ENCODE measurements at places on chromosomes 1 and 21.
A peak's percentile ranks its signal among the peaks of the same experiment; 100 is the strongest.

- no peak for DNase-seq
Observed at GRCh38 chr1:15064217-15064929, 89.2 kb upstream of the TMEM51 start.

DNA sequence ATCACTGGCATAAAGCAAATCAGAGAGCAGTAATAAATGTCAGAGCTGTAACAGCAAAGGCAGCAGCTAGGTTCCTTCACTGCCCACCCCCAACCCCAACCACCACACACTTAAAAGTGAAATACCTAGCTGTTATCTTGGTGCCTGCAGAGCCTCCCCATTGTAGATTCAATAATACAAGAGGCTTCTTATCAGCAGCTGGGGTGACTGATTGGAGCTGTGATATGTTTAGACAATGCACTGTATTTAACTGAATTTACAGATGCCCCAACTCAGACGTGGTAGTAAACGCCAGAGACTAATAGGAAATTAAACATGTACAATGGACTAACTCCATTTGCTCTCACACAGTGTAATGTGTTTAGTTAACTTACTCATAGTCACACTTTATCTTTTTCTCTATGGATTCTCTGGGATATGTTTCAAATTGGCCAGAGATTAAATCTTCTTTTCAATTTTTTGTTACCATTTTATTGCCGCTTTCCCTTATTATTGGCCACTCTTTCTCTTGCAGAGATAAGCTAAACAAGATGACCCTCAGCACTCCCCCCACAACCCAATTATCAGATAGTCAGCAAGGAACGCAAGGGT lies 117.1 kb downstream of the ESRRG start:
- DNase-seq: no peak

DNA sequence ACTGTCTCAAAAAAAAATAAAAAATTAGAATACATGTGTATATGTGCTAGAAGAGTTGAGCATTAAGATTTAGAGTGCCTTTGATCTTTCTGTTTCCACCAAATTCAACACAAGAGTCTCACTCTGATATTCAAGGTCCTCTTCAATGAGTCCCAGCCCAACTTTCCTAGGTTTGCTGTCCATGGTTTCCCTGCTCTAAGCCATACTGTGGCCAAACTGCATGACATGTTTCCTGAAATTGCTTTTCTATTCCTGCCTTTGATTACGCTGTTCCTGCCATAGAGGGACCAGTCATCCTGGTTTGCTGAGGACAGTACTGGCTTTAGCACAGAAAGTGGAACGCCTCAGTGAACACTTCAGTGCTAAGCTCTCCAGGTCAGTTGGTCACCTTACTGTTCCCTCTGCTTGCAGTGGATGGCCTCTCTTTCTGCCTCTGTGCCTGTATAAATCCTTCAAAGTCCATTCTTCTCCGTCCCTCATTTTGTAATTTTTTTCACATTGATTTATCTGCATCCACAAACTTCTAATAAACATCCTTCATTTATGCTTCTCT lies 305.9 kb upstream of the PROX1 start:
- no peak for DNase-seq

DNA sequence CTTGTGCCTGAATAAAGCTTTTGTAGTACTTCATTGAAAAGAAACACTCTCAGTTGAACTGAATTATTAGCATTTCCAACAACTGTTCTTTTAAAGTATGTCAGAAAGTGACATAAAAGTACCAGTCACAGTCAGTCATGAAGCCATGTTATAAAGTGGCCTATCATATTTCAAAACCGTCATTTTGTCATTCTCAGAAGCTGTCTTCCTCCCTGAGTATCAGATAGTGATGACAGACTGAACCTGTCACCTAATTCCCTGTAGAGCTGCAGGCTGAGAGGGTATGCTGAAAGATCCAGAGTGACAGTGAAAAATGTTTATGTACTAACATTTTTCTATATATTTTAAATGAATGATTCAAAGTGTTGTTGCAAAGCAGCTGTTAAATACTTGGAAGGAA lies 1121.7 kb upstream of the PRMT6 start:
- DNase-seq: no peak

GRCh38 chr1:61053712-61054600 lies 28.4 kb upstream of the NFIA start:
- no peak for DNase-seq

- DNase-seq: no peak
Observed at GRCh38 chr1:229570891-229571516, 12.5 kb upstream of the ABCB10 start.

DNA sequence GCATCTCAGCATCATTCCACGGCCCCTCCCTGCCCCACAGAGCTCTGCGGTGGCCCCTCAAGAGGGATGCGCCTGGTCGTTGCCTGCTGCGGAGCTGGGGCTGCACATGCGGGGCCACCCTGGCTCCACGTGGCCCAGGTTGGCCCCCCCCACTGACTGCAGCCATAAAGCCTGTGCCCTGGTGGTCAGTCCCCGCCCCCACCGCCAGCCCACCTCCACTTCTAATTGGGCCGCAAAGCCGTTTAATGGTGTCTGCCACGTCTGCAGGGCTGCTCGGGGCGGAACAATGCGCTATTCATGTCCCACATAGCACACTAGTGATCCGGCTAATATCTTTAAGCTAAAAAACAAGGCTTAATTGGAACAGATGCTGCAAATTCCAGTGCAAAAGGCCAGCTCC lies 33.5 kb upstream of the ACTRT2 start:
- DNase-seq: no peak

GRCh38 chr1:45522324-45523104 lies 830 bp upstream of the PRDX1 start:
- DNase-seq: no peak

GRCh38 chr1:237115035-237115434 lies 73.1 kb downstream of the RYR2 start:
- DNase-seq: no peak

- no peak for DNase-seq
Observed at GRCh38 chr1:4856396-4856795, 202.0 kb downstream of the AJAP1 start.

- DNase-seq: no peak
Observed at GRCh38 chr1:153711026-153711425, 16.8 kb upstream of the INTS3 start.

DNA sequence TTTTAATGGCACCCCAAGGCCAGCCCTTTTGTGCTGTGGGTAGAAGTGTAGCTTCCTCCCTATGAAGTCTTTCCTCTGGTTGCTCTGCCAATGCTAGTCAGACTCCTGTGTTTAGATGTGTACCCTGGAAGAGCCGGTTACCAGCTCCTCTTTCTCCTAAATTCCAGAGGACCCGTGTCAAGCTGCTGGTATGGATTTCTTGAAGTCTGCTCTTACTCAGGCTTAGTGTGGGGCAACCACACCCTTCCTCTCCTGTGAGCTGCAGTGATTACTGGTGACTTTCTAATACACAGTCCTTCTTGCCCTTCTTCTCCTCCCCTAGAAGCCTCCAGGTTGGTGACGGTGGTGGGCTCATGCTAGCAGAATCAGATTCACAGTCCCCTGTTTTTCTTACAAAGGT lies 74.1 kb upstream of the AKT3 start:
- no peak for DNase-seq

- no peak for DNase-seq
Observed at GRCh38 chr21:15667010-15667409, 62.8 kb upstream of the USP25 start.

DNA sequence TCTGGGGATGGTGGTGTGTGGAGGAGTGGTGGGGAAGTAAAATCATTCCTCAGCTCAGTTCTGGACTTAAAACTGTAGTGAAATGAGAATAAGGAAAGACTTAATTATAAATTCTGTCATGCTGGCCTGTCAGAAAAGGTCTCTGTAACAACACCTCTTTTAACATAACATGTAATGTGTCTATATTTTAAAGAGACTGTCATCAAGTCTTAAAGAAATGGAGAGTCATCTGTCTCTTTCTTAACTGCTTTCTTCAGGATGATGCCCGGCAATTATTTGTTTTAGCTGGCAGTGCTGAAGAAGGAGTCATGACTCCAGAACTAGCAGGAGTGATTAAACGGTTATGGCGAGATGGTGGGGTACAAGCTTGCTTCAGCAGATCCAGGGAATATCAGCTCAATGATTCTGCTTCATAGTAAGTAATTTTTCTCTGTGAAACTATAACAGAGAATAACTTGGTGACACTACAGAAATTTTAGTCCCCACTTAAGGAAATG lies 30.6 kb downstream of the GNAI3 start:
- no peak for DNase-seq

- DNase-seq: peak; percentile 38
Observed at GRCh38 chr1:83583351-83584014, 415.4 kb downstream of the TTLL7 start.

- no peak for DNase-seq
Observed at GRCh38 chr21:42423197-42423675, 19.5 kb downstream of the UBASH3A start.

DNA sequence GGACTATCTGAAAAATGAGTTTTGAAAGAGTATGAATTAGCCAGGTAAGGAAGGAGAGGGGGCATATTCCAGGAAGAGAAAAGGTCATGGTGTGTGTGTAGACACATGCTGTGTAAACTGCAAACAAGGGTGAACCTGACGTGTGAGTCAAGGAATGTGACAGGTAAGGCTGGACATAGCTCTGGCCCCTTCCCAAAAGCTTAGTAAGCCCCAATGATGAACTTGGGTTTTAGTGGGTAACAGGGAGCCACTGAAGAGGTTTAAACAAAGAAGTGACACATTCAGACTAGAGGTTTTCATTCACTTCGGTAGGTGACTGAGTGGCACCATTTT lies 36.7 kb downstream of the EGLN1 start:
- no peak for DNase-seq

GRCh38 chr1:3331564-3331963 lies 122.9 kb upstream of the ARHGEF16 start:
- DNase-seq: no peak

GRCh38 chr1:93506126-93506525 lies 58.2 kb downstream of the FNBP1L start:
- DNase-seq: no peak

DNA sequence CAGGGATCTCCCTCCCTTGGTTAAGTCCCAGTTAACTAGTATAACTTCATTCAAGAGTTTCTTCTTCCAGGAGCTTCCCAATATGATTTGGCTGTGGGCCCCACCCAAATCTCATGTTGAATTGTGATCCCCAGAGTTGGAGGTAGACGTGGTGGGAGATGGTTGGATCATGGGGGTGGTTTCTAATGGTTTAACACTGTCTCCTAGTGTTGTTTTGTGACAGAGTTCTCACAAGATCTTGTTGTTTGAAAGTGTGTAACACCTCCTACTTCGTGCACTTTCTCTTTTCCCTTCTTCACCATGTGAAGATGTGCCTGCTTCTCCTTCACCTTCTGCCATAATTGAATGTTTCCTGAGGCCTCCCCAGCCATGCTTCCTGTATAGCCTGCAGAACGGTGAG lies 251.8 kb upstream of the FGGY start:
- no peak for DNase-seq
